T-helper 17 cell (primary cell): ENCODE measurements at places on chromosomes 4 and X.

GRCh38 chr4:142961866-142962265 is 115.8 kb upstream of the INPP4B start:
- H3K27ac ChIP-seq = no peak overlapping the region
- no peak overlapping the region for H3K4me3 ChIP-seq
- H3K36me3 ChIP-seq = peaks cover 3% of the 10 kb centered on the region
- DNase-seq = no peak
- H3K4me1 ChIP-seq = no peaks in the 10 kb centered on the region

DNA sequence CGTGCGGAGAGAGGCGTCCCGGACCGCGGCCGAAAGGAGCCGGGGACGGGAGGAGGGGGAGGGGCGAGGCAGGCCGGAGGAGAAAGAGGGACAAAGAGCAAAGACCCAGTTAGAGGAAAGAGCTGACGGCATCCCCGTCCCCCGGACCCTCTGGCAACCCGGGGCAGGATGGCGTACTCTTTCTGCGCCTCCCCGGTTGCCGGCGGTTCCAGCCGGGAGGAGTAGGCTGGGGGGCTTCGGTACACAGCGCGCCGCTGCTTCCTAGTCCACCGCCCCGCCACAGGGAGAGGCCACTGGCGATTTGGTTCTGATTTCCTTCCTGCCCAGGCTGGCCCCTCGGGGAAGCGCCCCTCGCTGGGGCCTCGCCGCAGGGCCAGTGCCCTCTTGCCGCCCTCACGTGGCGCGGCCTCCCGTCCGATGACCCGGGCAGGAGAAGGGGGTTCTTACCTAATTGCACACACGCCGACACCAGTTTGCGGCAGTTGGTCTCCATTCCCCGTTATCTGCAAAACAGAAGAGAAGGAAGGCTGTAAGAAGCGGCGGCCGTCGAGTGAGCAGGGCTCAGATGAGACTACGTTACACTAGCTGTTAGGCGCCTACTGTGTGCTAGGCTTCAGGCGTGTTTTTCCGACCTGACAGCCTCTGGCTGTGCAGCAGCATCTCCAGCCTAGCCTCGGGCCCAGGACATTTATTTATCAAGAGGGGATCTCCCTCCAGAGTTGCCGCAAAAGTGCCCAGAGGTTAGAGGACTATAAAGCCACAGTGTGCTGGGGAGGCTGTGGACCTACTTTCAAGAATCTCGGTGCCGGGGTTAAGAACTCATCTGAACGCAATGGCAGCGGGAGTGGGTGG is 9.9 kb upstream of the PITX2 start:
- peaks cover 9% of the 10 kb centered on the region for H3K36me3 ChIP-seq
- peak overlapping the region; percentile 2 for H3K4me3 ChIP-seq
- H3K27me3 ChIP-seq = peaks cover 71% of the 10 kb centered on the region
- peak overlapping the region; percentile 60 for H3K27ac ChIP-seq
- peaks cover 5% of the 10 kb centered on the region for H3K4me1 ChIP-seq
- DNase-seq = no peak

- no peak overlapping the region for H3K4me3 ChIP-seq
- peaks cover 2% of the 10 kb centered on the region for H3K4me1 ChIP-seq
- no peaks in the 10 kb centered on the region for H3K36me3 ChIP-seq
- DNase-seq = no peak
Observed at GRCh38 chr4:53777244-53777984, 186.1 kb upstream of the LNX1 start.

DNA sequence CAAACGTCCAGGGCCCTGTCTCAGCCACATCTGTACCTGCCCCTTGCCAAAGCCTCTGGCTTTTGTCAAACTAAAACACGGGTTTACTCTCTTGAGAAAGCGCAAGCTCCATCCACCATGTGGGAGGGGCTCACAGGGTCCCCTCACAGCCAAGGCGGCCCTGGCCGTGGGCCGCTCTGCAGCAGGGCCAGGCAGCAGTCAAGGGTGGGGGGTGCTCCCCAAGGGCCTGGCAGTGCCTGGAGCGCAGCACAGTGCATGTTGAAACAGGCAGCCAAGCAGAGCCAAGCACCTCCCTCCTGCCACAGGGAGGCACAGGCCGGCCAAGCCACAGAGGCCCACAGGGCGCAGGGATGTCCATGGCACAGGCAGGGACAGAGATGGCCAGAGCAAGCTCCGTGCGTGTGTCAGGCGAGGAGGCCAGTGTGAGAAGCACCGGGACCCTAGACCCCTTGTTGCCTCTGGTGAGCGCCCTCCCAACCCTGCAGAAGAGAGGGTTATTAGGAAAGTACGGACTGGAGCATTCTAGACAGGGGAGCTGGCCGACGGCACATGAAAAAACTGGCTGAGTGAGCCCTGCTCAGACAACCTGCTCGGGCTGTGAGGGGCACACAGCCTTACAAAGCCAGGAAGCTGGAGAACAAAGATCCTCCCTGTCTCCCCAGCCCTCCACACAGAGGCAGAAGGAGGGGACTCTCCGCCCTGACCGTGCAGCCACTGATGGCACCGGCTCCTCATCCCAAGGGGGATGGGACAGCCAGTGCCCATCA is 39.0 kb downstream of the FAM53A start:
- no peaks in the 10 kb centered on the region for H3K36me3 ChIP-seq
- H3K4me1 ChIP-seq = peaks cover 5% of the 10 kb centered on the region
- H3K27me3 ChIP-seq = no peaks in the 10 kb centered on the region

- H3K4me3 ChIP-seq = no peak overlapping the region
- no peak overlapping the region for H3K27ac ChIP-seq
- H3K4me1 ChIP-seq = no peaks in the 10 kb centered on the region
- H3K27me3 ChIP-seq = no peaks in the 10 kb centered on the region
- no peak for DNase-seq
Observed at GRCh38 chrX:145727476-145727875, 90.2 kb upstream of the SLITRK2 start.

GRCh38 chrX:29487214-29487613 is 728.1 kb upstream of the MAGEB2 start:
- no peaks in the 10 kb centered on the region for H3K27me3 ChIP-seq
- no peak overlapping the region for H3K27ac ChIP-seq
- no peak overlapping the region for H3K4me3 ChIP-seq
- DNase-seq = no peak
- H3K4me1 ChIP-seq = no peaks in the 10 kb centered on the region

- no peak for DNase-seq
- no peaks in the 10 kb centered on the region for H3K4me1 ChIP-seq
- peaks cover 5% of the 10 kb centered on the region for H3K27me3 ChIP-seq
Observed at GRCh38 chr4:177671387-177671786, 229.2 kb upstream of the AGA start.

DNA sequence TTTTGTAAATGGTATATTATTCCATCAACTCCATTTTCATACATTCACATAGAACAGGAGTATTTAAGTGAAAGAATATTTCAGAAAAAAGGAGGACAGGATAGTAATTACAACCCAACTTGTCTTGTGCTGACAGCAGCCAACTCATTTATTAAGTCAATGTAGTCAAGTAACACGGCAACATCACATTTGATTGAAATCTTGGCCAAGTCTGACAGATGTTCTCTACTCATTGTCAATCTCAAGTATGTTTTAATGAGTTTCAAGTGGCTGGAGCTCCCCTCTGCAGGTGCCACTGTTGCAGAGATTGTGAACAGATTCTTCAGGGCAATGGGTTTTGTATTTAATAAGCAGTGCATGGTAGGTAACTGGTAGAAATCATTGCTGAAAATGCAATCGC is 332.5 kb downstream of the C4orf33 start:
- no peaks in the 10 kb centered on the region for H3K36me3 ChIP-seq
- no peaks in the 10 kb centered on the region for H3K27me3 ChIP-seq
- H3K4me1 ChIP-seq = no peaks in the 10 kb centered on the region
